ENCODE measurements at places on chromosomes 7 and 10. TPM values are rescaled to one million over a fixed set of nuclear protein-coding genes. Genes with fewer than 3 reads are reported as not detected.

DNA sequence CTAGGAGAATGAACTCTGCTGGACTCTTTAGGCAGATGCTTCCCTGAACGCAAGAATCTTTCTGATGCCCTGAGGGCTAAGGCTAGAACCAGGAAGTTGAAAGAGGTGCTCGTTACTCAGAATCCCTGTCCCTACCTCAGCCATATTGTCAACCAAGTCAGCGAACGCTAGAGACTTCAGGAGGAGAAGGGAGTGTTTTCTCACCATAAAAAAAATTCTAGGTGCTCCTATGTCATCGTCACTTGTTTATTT is 359.4 kb downstream of the PRPF18 start:
- DNase-seq = no peak

DNA sequence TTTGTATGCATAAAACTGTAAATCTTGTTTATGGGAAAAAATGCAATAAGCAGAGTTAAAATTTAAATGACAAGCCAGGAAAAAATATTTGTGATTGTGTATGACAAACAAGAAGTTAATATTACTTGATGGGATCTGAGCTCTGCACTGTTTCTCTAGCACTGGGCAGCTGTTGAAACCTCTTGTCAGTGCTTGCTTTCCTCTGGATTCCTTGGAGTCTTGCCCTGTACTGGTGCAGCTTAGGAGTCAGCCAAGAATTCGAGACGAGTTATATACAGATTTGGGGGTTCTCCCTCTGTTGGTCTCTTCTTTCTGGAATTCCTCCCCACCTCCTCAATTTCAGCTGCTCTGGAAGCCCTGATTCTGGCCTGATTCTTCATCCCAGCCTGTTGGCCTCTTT is 24.3 kb upstream of the OPN4 start:
- no peak for DNase-seq

GRCh38 chr10:100895896-100896295 is 16.9 kb upstream of the SLF2 start:
- DNase-seq = no peak

GRCh38 chr7:18680576-18680975 is 185.0 kb downstream of the HDAC9 start:
- no peak for DNase-seq

GRCh38 chr10:30755441-30755953 is 125.9 kb upstream of the LYZL2 start:
- peak; percentile 10 for DNase-seq

- no peak for DNase-seq
Measured at GRCh38 chr7:17716816-17717215, 223.5 kb downstream of the SNX13 start.

- no peak for DNase-seq
Measured at GRCh38 chr10:36688717-36689116, 436.7 kb upstream of the ANKRD30A start.

DNA sequence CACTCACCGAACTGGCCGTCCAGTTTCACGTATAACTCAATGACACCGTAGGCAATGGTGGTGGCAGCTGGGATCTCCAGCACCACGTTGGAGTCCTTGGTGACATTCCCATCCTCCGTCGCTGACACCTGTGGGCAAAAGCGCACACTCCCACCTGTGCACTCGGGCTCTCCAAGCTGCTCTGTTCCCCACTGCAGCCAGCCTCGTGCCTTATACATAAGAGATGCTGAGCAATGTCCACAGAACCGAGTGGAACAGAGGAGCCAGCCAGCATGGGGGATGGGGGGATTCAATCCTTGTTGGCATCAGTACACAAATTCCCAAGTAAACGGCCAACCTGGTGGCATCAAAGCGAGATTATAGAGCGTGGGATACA is 40.0 kb downstream of the GSDME start:
- no peak for DNase-seq

- peak; percentile 43 for DNase-seq
Measured at GRCh38 chr7:17690030-17690429, 250.3 kb downstream of the SNX13 start.

DNA sequence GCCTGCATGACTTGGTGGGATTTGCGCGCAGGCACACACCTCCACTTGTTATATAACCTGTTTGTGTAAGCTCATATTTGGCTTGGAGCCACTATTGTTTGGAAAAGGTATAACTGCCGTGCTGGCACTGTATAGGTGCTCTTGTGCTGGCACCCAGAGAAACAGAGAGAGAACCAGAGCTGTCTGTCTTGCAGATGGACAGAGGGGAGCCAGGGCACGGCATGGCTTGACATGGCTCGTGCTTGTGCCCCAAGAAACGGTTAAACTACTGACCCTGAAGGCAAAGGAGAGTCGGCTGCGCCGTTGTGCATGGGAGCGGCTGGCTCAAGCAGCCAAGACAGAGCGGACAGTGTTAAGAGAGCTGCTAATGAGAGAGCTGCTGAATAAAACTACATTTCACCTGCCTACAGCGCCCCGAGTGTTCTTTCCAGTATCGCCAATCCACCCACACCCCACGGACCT is 23.2 kb downstream of the RAPGEF5 start:
- DNase-seq = no peak

GRCh38 chr10:9035355-9035754 is 980.9 kb downstream of the GATA3 start:
- DNase-seq = no peak

DNA sequence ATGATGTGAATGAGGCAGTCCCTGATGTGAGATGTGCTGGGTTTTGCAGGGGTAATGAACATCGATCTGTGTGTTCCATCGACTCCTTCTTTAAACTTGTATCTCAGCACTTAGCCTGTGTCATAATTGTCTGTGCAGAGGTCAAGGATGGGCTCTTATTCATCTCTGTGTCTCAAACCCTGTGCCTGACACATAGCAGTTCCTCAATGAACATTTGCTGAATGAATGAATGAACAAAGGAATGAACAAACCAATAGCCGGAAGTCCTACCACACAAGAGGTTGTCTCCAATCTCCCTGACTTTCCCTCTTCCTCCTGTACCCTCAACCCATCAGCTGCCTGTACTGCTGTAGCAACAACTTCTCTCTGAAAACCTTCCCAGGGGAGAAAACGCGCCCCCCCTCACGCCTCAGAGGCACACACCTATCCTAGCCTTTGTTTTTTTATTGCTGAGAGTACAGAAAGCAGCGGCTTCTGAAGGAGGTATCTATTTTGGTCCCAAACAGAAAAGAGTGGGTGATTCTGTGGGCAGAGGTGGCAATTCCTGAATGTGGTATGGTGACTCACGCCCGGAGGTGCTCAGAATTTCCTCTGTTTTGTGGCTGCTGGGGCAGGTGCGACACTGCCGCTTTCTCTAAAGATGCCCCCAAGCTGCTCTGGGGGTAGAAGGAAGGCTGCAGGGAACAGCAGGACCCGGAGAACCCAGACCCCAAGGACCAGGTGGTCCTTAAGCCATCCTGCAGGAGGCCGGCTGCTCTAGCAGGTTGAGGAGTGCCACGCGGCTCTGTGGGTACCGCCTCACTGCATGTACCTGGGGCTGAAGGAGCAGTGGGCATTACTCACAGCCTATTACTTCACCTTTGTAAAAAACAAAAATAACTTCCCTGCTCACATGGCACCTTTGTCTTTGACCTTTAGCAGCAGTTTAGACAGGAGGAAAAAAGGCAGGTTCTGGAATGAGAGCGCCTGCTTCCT is 9.6 kb downstream of the IL2RA start:
- DNase-seq = no peak

GRCh38 chr10:62098278-62099121 is 170.1 kb downstream of the RTKN2 start:
- DNase-seq = no peak

DNA sequence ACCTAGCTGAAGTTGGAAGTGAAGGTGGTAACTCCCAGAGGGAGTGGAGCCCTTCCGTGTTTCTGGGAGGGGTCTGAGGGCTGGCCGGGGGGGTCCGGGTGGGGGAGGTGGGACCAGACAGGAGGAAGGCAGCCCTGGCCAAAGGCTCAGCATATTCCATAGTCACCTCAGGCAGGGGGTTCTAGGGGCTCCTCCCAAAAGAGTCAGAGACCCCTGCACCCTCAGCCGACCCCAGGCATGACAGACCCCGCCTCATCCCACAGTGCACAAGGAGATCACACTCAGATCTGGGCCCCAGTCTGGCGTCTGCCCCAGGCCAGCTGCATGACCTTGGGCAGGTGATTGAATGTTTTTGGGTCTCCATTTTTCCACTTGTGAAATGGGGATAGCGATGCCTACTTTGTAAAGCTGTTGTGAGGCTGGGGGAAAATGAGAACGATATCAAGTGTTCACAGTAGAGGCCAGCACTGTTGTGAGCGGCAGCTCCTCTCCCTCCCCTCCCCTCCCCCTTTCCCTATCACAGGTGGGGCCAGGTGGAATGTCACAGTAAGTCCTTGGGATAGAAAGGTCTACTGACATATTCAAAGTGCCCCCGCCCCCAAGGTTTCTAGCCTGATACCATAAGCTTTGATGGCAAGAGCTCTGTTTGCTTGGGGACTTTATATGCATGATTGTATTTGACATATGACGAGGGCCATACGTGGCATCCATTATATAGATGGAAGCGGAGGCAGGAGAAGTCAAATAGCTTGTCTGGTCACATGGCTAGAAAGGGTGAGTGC is 33.3 kb downstream of the DNAJB12 start:
- DNase-seq = no peak

GRCh38 chr7:91366091-91366490 is 101.9 kb downstream of the FZD1 start:
- DNase-seq = no peak

- no peak for DNase-seq
Measured at GRCh38 chr10:125258676-125259075, 98.3 kb upstream of the CTBP2 start.

- no peak for DNase-seq
Measured at GRCh38 chr10:103679096-103679790, 176.1 kb downstream of the SH3PXD2A start.

- DNase-seq = peak; percentile 96
Measured at GRCh38 chr10:6721480-6721879, 141.4 kb upstream of the PRKCQ start.

DNA sequence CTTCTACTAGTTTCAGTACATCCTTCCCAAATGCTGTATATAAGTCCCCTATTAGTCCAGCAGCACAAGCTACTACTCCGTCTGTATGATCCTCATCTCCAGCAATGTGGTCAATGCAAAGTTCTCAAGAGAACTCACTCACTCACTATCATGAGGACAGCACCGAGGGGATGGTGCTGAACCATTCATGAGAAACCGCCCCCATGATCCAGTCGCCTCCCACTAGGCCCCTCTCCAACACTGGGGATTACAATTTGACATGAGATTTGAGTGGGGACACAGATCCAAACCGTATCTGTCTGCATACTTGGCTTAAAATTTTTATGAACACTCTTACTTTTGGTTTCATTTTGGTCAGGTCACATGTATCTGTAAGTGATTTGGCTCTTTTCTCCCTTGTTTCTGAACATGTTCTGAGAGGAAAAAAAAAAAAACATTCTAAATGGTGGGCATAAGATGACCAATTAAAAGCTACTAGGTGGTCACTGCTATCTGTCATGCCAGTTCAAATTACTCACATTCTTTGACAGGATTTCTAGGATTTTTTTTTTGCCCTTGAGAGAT is 60.1 kb downstream of the ZNF783 start:
- no peak for DNase-seq

DNA sequence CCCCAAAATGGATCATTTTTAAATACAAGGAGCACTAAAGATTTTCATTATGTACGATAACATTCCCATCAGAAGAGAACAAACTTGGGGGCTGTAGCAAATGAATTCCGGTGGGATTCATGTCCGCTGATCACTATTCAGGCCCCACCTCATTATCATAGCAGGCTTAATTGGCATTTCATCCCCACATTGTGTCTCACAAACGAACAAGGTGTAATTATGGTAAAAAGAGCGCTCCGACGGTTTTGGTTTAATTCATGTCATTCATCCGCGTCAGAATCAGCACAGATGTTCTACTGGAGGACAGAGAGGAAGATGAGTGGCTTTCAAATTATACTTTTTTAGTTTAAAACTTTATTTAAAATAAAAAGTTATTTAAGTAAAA is 124.7 kb downstream of the MAD1L1 start:
- DNase-seq = no peak

GRCh38 chr7:141704741-141705140 is 2.8 kb upstream of the DENND11 start:
- no peak for DNase-seq

DNA sequence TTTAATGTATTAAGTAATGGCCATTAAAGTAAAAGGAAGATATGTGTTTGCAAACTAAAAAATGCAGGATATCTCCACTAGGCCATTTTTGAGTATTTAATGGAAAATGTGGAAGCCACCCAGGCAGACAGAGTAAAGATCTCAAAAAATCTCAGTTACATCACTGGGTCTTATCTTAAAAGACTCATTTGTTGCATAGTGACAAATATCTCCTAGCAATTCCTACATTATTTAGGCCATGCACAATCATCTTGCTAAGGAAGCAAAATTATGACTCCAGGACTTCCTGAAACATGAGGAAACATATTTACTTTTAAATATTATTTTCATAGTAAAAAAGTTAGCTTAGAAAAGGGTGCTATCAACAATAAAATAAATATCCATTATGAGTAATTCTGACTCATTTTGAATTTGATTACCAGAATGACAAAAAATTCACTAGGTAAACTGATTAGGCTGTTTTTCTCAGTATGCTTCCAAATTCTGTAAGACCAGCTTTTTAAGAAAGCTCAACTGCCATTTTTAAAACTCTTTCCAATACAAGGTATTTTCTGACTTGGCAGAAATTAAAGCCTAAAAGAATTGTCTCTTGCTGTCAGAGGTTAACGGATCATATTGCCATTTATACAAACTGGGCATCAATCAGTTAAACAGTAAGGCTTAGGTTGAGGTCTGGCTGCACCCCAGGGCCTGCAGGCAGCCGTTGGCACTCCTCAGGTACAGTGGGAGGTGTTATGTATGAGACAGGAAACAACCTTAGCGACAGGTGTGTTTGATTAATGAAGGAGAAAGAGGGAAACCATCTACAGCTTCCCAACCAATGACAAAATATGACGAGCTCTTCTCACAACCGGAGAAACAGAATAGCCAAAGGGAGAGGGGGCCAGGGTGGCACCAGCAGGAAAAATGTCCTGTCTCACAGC is 31.8 kb downstream of the PCLO start:
- no peak for DNase-seq

GRCh38 chr7:11548532-11548931 is 283.5 kb downstream of the THSD7A start:
- no peak for DNase-seq

Gene HOXA6
- polyA plus RNA-seq = 1.3 TPM

Gene MEST
- polyA plus RNA-seq = 236 TPM

Gene CYP2C19
- polyA plus RNA-seq = not detected

Gene RGS10
- 219 TPM for polyA plus RNA-seq

Gene ANKRD61
- 0.22 TPM for polyA plus RNA-seq

Gene DOCK4
- polyA plus RNA-seq = 12.6 TPM

Gene SPDYE5
- polyA plus RNA-seq = not detected

Gene CPEB3
- 0.36 TPM for polyA plus RNA-seq

Gene CH25H
- 1.1 TPM for polyA plus RNA-seq

Gene CAMK2B
- polyA plus RNA-seq = 0.12 TPM

Gene ABCB1
- polyA plus RNA-seq = 2.9 TPM

Gene NRCAM
- 0.24 TPM for polyA plus RNA-seq

Gene VSTM4
- polyA plus RNA-seq = 3.9 TPM

Gene OPN1SW
- polyA plus RNA-seq = not detected

Data from AG04450 (cell line).